Peyer's patch (tissue), 4 donors: ENCODE measurements at places on chromosomes 4 and X.

DNA sequence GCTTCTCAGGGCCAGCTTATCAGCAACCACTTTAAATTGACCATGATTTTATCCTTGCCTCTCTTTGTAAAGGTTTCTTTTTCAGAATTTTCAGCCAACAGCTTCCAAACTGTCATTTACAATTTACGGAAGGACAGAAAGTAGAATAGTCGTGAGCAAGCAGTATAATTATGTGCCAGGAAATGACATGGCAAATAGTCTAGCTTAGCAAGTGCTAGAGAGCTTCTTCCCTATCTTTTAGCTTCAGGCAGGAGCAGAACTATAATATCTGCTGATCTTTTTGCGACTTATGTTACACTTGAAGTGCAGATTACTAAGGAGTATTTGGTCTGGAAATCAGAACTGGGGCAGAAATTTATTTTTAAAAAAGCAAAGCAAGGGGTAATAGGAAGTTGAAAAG, 123.0 kb upstream of the AP1S2 start:
- no peak for DNase-seq

DNA sequence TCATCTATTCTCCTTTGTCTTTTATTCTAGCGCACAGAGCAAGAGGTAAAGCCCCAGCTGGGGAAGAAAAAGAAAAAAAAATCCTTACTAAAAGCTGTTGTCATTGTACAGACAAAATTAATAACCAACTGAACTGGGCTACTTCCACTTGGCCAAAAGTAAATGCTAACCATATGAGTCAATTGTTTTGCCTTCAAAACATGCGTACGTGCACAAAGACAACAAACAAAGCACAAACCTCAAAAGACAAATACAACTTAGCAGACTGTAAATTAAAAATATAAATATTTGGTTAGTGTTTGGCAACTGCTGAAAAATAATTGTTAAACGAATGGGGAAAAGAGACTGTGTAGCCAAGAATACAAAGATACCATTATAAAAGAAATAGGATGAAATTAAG, 5.9 kb downstream of the EDA2R start:
- no peak for DNase-seq

GRCh38 chr4:163592212-163592611, 97.7 kb downstream of the TMA16 start:
- no peak for DNase-seq

DNA sequence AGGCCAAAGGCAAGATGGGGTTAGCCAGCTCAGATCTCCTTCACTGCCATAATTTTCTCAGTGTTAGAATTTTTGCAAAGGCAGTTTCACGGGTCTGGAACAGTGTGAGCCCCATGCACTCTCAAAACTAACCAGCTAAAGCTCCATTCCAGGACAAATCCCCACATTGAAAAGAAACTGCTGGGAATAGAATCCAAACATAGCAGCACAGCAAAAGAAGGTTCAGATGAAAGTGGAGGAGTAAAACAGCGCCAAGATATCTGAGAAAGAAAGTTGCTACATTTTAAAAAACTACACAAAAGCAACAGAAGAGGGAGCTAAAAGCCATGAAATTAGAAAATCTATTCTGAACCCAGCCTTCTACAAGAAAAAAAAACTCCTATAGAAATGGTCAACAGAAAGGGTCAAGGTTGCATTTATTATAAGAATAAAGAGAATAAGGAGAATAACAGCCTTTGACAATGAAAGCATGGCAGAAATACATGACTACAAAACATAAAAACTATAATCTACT, 39.6 kb upstream of the SLC7A3 start:
- no peak for DNase-seq

DNA sequence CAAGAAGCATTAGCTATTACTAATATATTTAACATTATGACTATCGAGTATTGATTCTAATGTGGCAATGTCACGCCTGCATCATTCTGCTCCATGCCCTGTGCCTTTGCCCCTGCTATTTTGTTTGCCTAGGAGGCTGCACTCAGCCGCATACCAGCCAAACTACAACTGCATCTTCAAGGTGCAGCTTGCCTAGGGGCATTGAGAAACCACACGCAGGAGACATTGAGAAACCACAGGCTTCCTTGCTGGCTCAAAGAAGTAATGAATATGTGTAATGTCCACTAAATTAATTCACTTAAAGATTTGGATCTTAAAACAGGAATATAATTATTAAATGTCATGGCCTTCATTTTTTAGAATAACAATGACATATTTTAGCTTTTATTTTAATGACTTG, 683.6 kb upstream of the TENM3 start:
- DNase-seq = no peak
